ENCODE measurements at places on chromosomes 12 and 14.

DNA sequence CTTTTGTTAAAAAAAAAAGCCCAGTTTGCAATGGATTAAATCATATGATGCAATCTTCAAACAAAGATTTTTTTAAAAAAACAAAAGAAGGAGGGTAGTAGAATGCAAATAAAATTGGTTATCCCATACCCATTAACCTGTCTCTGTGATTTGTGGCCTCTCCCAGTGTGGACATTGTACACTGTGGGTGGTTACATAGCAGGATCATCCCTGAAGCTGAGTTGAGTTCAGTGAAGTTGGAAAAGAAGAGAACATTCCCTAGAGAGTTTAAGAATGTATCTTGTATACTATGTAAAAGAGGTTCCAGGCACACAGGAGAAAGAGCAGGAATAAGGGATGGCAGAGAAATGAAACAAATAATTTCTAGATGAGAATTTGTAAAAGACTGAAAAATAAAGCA, 142.4 kb upstream of the SLC16A7 start:
- H3K36me3 ChIP-seq = no peaks in the 10 kb centered on the region
- no peaks in the 10 kb centered on the region for H3K4me1 ChIP-seq
- DNase-seq = no peak
- H3K27me3 ChIP-seq = no peaks in the 10 kb centered on the region

GRCh38 chr12:117208811-117209455, 18.7 kb upstream of the FBXO21 start:
- DNase-seq = no peak
- H3K27me3 ChIP-seq = no peaks in the 10 kb centered on the region
- no peak overlapping the region for H3K27ac ChIP-seq

GRCh38 chr14:54366736-54367735, 29.8 kb upstream of the CDKN3 start:
- no peaks in the 10 kb centered on the region for H3K27me3 ChIP-seq
- peak; percentile 74 for DNase-seq
- no peak overlapping the region for H3K4me3 ChIP-seq
- peaks cover 15% of the 10 kb centered on the region for H3K4me1 ChIP-seq

GRCh38 chr12:29208060-29208459, 59.0 kb downstream of the FAR2 start:
- peaks cover 9% of the 10 kb centered on the region for H3K4me1 ChIP-seq
- H3K27ac ChIP-seq = no peak overlapping the region
- H3K27me3 ChIP-seq = no peaks in the 10 kb centered on the region
- H3K4me3 ChIP-seq = no peak overlapping the region
- no peaks in the 10 kb centered on the region for H3K36me3 ChIP-seq

- H3K27me3 ChIP-seq = no peaks in the 10 kb centered on the region
- DNase-seq = no peak
- no peak overlapping the region for H3K27ac ChIP-seq
- H3K36me3 ChIP-seq = no peaks in the 10 kb centered on the region
- H3K4me3 ChIP-seq = no peak overlapping the region
Measured at GRCh38 chr12:99959549-99960170, 25.1 kb downstream of the ANKS1B start.

DNA sequence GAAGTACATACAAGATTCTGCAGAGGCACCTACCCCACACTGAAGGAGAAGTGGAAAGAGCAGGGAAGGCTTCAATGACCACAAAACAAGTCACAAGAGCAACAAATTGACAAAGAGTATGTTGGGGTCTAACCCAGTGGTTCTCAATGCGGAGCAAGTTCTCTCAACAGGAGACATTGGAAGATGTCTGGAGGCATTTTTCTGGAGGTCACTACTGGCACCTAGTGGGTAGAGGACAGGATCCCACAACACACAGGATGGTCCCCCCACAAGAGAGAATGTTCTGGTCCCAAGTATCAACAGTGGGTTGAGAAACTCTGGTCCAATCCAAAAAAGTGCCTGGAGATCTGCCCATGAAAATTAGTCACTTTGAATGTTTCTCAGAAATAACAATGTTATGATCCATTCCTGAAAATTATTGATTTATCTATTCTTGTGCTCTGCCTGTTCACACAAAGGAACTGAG, 3.4 kb downstream of the SSH1 start:
- no peak for DNase-seq
- no peaks in the 10 kb centered on the region for H3K4me1 ChIP-seq
- no peak overlapping the region for H3K4me3 ChIP-seq
- peaks cover 17% of the 10 kb centered on the region for H3K36me3 ChIP-seq

DNA sequence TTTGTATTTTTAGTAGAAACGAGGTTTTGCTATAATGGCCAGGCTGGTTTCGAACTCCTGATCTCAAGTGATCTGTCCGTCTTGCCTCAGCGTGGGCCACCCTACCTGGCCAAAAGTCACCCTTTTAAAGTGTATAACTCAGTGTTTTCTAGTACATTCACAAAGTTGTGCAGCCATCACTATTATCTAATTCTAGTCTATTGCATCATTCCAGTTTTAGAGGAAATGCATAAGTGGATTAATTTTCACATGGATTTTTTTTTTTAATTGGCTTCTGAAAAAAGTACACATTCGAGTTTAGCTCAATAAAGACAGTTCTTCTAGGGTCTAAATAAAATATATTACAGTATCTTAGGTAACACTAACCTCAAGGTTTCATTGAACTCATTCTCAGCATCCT, 3.7 kb downstream of the DEPDC4 start:
- H3K4me3 ChIP-seq = no peak overlapping the region
- no peak for DNase-seq
- no peak overlapping the region for H3K27ac ChIP-seq
- H3K4me1 ChIP-seq = no peaks in the 10 kb centered on the region
